ENCODE measurements at places on chromosomes 4 and X.
A peak's percentile ranks its signal among the peaks of the same experiment; 100 is the strongest.

DNA sequence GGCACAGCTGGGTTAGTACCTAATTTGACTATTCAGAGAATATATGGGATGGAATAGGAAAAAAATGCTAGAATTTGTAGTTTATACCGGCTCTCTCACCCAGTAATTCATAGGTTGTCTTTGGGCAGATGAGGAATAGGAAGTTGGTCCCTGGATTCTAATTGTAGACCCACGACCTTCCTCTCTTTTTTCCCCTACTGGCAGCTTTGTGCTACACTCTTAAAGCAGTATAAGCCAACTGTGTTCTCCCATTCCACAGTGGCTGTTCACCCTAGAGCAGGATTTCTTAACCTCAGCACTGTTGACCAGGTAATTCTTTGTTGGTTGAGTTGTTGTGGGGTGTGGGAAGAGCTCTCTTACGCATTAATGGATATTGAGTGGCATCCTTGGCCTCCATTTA lies 92.9 kb downstream of the FNIP2 start:
- H3K27ac ChIP-seq, result no peak overlapping the region
- peaks cover 9% of the 10 kb centered on the region for H3K36me3 ChIP-seq
- no peaks in the 10 kb centered on the region for H3K4me1 ChIP-seq
- H3K4me3 ChIP-seq, result no peak overlapping the region

GRCh38 chr4:53697016-53697685 lies 105.9 kb upstream of the LNX1 start:
- no peaks in the 10 kb centered on the region for H3K4me1 ChIP-seq
- no peaks in the 10 kb centered on the region for H3K27me3 ChIP-seq
- DNase-seq, result no peak
- no peak overlapping the region for H3K4me3 ChIP-seq
- no peak overlapping the region for H3K27ac ChIP-seq

DNA sequence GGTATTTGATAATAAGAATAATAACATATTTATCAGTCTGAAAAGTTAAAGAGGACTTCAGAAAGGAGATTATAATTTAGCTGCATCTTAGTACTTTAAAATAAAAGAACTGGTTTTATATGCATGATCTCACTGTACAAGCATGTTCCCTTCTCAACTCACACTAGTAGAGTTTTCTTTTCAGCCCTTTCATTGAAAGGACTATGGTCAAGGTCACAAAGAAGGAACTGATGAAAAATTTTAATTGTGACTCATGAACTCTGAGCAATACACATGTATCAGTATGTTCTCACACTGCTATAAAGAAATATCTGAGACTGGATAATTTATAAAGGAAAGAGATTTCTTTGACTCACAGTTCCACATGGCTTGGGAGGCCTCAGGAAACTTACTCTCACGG lies 73.7 kb upstream of the NDST4 start:
- H3K27me3 ChIP-seq, result no peaks in the 10 kb centered on the region
- H3K4me1 ChIP-seq, result no peaks in the 10 kb centered on the region
- no peak for DNase-seq
- H3K4me3 ChIP-seq, result no peak overlapping the region
- H3K27ac ChIP-seq, result no peak overlapping the region

DNA sequence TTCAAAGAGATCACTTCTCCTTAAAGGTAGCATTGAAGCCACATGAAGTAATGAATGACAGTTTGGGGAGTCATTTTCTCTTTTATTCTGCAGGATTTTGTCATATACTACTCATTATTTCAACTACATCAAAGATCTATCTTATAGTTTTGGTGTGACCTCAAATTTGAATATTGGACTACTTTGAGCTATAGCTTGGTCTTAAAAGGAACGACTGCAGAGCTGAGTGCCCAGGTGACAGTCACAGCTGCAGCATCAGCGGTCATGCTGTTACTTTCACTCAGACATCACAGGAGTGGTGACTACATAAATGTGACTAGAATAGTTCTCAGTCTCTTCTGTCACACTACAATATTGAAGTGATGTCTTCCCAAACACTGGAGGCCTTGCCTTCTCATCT lies 10.7 kb upstream of the SPCS3 start:
- H3K27ac ChIP-seq, result no peak overlapping the region
- H3K36me3 ChIP-seq, result no peaks in the 10 kb centered on the region
- no peaks in the 10 kb centered on the region for H3K27me3 ChIP-seq
- H3K4me1 ChIP-seq, result no peaks in the 10 kb centered on the region

DNA sequence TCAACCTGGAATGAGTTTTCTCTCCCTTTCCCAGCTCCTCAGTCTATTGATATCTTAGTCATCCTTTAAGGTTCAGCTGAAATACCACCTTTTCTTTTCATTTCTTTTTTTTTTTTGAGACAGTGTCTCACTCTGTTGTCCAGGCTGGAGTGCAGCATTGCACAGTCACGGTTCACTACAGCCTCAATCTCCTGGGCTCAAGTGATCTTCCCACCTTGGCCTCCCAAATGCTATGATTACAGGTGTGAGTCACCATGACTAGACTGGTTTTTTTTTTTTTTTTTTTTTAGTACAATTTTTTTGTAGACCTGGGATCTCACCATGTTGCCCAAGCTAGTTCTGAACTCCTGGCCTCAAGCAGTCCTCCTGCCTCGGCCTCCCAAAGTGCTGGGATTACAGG lies 28.9 kb downstream of the AFF1 start:
- H3K4me1 ChIP-seq, result peaks cover 29% of the 10 kb centered on the region
- no peak overlapping the region for H3K4me3 ChIP-seq
- H3K27me3 ChIP-seq, result no peaks in the 10 kb centered on the region
- no peak for DNase-seq

DNA sequence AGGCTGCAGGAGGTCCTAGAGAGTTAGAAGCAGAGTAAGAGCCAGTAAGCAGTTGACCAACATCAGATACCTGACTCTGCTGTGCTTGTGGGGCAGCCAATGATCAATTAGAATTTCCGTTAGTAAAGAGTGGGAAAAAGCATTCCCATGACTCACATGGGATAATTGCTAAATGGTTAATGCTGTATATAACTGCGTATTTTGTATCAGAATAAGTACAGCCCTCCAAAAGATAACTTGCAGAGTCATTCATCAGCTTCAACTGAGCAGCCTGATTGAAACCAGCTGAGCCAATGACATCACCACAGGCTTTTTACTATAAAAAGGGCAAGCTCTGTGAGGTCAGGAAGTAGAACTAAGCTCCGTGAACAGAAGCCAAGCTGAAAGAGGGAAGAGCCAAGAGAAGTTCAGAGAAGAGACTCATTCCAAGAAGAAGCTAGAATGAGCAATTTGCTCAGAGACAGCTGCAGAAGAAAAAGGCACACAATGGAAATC lies 67.9 kb downstream of the PPP3CA start:
- H3K27ac ChIP-seq, result no peak overlapping the region
- DNase-seq, result no peak
- H3K27me3 ChIP-seq, result no peaks in the 10 kb centered on the region

- H3K27ac ChIP-seq, result no peak overlapping the region
- H3K4me1 ChIP-seq, result no peaks in the 10 kb centered on the region
- peak overlapping the region; percentile 24 for H3K4me3 ChIP-seq
- H3K36me3 ChIP-seq, result no peaks in the 10 kb centered on the region
These were observed 1.8 kb downstream of the DKK2 start for GRCh38 chr4:107034091-107034995.

- H3K4me3 ChIP-seq, result no peak overlapping the region
- no peaks in the 10 kb centered on the region for H3K36me3 ChIP-seq
- peaks cover 9% of the 10 kb centered on the region for H3K27me3 ChIP-seq
- no peaks in the 10 kb centered on the region for H3K4me1 ChIP-seq
These were observed 221.1 kb upstream of the DIPK2B start for GRCh38 chrX:45421806-45422205.

DNA sequence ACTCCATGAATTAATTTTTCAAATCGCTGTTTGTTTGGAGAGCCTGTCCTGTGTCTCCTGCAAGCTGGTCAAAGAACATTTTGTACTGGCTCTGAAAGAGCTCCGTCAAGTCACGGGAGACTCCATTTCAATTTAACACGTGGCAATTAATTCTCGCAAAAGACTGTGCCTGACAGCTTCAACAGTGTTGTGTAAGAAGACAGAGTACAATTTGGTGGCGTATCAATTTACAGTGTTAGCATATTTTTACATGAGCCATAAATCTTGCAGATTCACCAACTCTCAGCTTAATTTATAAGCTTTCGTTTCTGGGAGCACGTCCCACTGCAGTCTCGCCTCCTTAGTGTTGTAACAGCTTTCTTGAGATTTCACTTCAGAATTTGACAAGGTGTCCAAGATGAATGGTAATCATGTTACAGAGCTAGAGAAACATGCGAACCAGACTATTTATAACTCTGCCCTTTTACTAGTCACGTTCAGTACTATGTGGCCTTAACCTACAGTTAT lies 70.8 kb downstream of the RWDD4 start:
- H3K36me3 ChIP-seq, result no peaks in the 10 kb centered on the region
- peak overlapping the region; percentile 15 for H3K4me3 ChIP-seq
- DNase-seq, result no peak

- DNase-seq, result no peak
- no peaks in the 10 kb centered on the region for H3K27me3 ChIP-seq
- no peaks in the 10 kb centered on the region for H3K36me3 ChIP-seq
- peaks cover 5% of the 10 kb centered on the region for H3K4me1 ChIP-seq
- H3K27ac ChIP-seq, result no peak overlapping the region
- H3K4me3 ChIP-seq, result no peak overlapping the region
These were observed 70.7 kb downstream of the ANKRD50 start for GRCh38 chr4:124641715-124642381.

DNA sequence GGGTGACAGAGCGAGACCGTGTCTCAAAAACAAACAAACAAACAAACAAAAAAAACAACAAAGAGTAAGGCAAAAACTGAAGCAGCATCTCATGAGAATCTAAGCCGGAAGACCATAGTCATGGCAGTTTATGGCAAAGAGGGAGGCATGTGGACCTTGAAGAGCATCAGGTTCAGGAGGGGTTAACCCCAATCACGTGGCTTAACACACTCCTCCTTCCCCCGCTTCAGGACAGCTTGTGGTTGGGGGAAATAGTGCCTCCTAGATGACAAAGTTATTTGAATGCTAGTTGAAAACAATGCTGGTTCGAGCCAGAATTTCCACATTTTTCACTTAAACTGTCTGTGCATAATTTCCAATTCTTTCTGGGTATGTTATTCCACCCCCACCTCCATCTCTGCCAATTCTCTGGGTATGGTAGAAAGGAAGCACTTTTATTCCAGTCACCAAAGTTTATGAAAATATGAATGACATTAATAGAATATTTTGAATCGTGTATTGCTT lies 11.7 kb upstream of the MAP7D3 start:
- H3K27me3 ChIP-seq, result no peaks in the 10 kb centered on the region
- no peak for DNase-seq
- H3K36me3 ChIP-seq, result no peaks in the 10 kb centered on the region
- H3K4me1 ChIP-seq, result no peaks in the 10 kb centered on the region

DNA sequence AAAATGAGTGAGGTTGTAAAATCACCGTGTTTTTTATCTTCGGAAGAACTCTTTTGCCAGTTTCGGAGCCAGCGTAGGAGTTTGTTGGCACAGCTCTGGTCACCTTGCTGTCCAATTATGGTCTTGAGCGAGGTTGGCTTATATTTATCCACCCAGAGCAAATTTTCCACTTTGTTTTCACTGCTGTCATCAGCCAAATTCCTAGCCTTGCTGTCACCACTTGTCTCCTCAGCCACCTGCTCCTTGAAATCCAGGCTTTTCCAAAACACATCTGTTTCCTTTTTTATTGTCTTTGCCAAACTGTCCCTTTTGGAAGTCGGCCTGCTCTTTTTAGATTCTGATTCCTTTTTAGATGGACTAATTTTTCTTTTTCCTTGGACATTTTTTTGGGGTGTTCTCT lies 57.6 kb downstream of the RFC1 start:
- peaks cover 7% of the 10 kb centered on the region for H3K4me1 ChIP-seq
- H3K4me3 ChIP-seq, result no peak overlapping the region
- no peaks in the 10 kb centered on the region for H3K27me3 ChIP-seq
- H3K27ac ChIP-seq, result no peak overlapping the region
- DNase-seq, result no peak

- H3K27me3 ChIP-seq, result no peaks in the 10 kb centered on the region
- H3K4me1 ChIP-seq, result peaks cover 4% of the 10 kb centered on the region
- no peak for DNase-seq
- no peaks in the 10 kb centered on the region for H3K36me3 ChIP-seq
These were observed 109.7 kb downstream of the PDLIM5 start for GRCh38 chr4:94561249-94562024.

DNA sequence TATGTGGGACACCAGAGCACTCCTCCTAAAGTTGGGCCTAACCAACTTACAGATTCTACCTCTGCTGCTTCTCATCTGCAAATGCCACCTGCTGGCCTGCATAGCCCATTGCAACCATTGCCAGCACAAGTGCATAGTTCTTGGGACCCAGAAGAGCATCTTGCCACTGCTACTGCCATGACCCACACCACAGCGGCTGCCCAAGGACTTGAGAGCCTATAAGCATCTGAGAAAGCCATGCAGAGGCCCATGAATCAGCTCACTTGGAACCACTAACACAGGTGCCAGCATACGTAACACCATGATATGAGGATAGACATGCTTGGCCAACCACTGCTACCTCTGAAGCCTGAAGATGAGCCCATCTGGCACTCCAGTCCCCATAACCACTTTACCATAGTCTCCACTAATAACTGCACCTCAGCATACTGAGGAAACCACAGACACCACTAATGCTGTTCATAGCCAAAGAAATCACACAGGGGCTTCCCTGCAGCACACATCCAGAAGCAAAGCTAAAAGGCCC lies 258.1 kb upstream of the AGTR2 start:
- no peaks in the 10 kb centered on the region for H3K27me3 ChIP-seq
- no peaks in the 10 kb centered on the region for H3K36me3 ChIP-seq
- peak; percentile 42 for DNase-seq
- H3K4me1 ChIP-seq, result no peaks in the 10 kb centered on the region
- H3K27ac ChIP-seq, result no peak overlapping the region
- H3K4me3 ChIP-seq, result no peak overlapping the region

GRCh38 chr4:120481756-120482155 lies 415.1 kb upstream of the MAD2L1 start:
- no peaks in the 10 kb centered on the region for H3K36me3 ChIP-seq
- no peak for DNase-seq
- no peaks in the 10 kb centered on the region for H3K4me1 ChIP-seq
- H3K27me3 ChIP-seq, result no peaks in the 10 kb centered on the region
- no peak overlapping the region for H3K27ac ChIP-seq
- H3K4me3 ChIP-seq, result no peak overlapping the region

DNA sequence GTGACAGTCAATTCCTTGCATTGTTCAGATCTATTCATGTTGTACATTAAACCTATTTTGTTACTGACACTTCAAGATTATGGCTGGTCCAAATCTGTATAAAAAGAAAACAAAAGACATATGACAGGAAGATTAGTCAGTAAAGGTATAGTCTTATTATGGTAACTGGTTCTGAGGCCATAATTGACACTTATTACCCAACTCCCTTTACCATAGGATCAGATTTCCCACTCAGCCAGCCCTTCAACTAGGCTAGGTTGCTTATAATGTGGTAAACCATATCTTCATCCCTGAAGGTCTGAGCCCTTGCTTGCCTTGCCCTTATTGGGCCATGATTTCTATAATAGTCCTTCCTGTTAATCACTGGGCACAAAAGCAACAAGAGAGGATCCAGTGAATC lies 289.6 kb downstream of the CXXC4 start:
- H3K27me3 ChIP-seq, result no peaks in the 10 kb centered on the region
- no peak overlapping the region for H3K4me3 ChIP-seq
- no peaks in the 10 kb centered on the region for H3K36me3 ChIP-seq
- DNase-seq, result no peak

Measured in pancreas (tissue), 10 donors.